ENCODE measurements at places on chromosomes 13 and 19.

DNA sequence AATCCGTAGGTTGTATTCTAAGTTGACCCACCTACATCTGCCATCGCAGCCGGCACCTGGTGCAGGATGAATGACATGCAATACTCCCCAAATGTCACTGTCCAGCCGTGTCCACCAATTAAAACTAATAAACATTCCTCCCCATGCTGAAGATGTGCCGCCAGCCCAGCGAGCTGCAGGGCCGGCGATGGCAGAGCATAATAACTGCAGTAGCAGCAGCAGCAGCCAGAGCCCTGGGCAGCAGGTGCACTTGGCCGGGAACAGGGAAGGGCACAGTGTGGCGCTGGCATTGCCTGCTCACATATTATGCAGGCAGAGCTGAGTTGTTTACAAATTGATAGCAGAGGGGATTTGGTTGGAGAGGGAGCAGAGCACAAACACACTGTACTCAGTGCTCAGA, 754.9 kb downstream of the OLFM4 start:
- DNase-seq: no peak

GRCh38 chr19:7689165-7689564, 8.5 kb downstream of the TRAPPC5 start:
- no peak for DNase-seq

- DNase-seq: no peak
Measured at GRCh38 chr19:12828494-12828893, 5.9 kb downstream of the RTBDN start.

DNA sequence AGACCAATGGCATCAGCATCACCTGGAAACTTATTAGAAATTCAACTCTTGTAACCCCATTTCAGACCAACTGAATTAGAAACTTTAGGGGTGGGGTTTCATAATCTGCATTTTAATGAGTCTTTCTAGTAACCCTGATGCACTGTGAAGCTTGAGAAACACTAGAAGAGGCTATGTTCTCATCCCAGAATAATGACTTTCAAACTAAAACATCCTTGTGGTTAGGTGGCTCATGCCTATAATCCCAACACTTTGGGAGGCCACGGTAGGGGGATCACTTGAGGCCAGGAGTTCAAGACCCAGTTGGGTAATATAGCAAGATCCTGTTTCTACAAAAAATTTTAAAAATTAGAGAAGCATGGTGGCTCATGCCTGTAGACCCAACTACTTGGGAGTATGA, 402.4 kb downstream of the DLEU7 start:
- DNase-seq: no peak

DNA sequence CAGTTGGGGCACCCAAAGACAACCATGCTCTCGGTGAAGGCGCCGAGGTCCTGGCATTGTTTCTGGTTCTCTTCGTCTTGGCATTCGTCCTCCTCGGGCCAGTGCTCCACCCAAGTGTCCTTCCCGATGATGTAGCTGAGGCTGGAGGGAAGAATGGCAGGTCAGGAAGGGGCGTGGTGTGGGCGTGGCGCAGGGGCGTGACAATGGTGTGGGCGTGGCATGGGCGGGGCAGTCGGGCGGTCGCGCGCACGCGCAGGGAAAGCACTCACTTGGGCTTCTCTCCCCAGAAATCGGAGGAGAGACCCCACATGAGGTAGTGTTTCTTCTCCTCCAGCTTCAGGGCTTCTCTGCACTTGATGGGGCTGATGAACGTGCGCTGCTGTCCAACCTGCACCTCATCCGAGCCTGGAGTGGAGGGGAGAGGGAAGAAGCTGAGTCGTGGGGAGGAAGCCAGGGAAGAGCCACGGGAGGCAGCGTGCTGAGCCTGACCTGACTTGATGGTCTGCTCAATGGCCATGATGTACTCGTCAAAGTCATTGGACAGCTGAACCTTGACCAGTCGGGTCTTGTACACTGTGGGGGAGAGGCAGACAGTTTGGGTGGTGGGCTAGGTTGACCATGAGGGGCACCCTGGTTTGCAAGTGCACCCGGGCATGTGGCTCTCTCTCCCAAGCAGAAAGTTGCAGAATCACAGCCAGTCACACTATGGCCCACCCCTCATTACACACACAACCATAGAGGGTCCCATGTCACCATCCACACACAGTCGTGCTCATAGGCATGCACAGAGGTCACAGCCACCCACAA, 8.1 kb upstream of the TNFSF14 start:
- no peak for DNase-seq

DNA sequence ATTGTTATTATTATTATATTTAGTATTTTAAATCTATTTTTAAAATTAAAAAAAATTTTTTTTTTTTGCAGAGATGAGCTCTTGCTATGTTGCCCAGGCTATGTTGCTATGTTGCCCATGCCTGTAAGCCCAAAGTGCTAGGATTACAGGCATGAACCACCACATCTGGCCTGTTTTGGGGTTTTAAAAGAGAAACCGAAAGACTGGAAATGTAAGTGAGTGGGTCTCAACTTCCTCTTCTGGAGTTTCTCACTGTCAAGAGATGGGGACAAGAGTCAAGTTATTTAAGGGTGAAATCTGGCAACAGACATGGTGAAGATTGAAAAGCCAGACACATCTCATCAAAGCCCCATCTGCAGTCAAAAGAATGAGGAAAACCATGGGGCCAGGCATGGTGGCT, 4.2 kb upstream of the OR7G3 start:
- no peak for DNase-seq

DNA sequence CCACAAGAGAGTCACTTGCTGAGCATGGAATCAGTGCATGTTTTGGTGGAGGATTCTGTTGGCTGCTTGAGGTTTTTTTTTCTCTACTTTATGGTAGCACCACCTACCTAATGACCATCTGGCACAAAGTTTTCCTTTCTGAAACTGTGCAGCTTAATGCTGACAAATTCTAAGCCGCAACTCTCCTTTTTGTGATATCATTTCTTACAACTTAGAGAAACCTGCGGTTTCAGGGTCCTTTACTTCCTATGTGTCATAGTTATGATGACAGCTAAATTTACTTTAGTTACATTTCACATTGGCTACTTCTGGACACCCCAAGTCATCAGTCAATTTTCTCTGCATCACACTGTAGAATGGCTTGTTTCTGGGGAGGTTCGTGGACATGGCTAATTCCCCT, 115.4 kb upstream of the TMTC4 start:
- DNase-seq: no peak

DNA sequence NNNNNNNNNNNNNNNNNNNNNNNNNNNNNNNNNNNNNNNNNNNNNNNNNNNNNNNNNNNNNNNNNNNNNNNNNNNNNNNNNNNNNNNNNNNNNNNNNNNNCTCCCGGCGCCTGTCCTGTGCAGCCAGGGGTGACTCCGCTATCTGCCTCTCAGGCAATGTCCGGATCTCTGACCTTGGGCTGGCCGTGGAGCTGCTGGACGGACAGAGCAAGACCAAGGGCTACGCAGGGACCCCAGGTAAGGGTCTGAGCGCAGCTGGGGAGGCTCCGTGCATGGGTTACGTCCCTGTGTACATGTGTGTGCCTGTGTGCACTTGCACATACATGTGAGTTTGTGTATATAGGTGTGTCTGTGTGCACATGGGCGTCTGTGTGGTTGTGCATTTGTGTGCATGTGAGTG, 36.1 kb upstream of the TMEM255B start:
- DNase-seq: no peak

DNA sequence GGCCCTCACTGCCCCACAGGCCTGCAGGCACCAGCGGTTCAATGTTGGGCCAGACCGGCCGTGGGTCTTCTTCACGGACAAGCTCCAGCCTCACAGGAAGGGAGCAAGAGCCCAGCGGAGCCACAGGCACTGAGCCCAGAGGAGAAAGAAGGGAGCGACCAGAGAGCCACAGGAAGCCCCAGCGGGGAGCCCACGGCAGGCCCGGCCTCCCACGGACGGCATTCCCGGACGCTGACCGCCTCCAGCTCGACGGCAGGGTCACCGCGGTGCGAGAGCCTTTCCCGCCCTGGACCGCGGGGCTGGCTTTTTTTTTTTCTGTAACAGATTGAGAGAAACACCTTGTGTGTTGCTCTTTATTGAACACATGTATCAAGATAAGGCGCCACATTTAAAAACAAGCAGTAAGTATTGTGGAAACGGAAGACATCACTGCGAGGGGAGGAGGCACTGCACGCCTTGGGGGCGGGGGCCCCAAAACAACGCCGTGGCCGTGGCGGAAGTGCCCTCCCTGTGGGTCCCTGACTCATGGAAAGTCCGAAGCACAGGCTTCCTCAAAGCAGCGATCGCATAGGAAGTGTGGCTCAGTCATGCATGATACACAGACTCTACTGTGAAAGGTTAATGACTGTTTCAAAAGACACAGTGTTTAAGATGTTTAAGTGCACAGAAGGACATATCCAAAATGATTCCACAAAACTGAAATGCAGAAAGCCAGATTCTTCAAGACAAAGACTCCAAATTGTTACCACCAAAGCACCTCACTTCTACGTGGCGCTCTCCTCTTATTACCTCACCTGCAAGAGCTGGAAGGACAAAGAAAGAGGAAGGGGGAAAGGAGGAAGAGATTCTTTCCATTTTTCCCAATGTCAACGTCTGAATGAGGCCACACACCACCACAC, 3.5 kb downstream of the RASA3 start:
- no peak for DNase-seq

GRCh38 chr19:1873524-1874473, 10.4 kb upstream of the KLF16 start:
- DNase-seq: no peak

DNA sequence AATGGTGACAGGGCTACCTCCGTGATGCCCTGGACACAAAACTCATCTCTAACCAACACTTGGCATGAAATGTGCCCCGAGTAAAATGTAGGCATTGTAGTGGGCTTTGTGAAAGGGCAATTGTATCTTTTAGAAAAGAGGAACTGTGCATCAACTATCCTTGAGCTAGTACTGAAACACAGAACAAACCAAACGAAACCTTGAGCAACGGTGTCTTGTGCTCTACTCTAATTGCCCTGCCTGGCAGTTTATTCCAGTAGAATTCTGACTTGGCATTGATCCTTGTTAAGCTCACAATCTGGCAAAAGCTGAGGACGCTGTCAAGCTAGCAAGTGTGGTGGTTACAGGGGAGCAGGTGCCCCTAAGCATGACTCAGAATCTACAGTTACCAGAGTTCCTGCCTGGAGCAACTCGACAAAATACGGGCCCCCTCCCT, 707.1 kb upstream of the SPRY2 start:
- DNase-seq: no peak

- no peak for DNase-seq
Measured at GRCh38 chr19:3563709-3564524, 6.5 kb upstream of the MFSD12 start.

- no peak for DNase-seq
Measured at GRCh38 chr19:12913851-12914690, 5.0 kb downstream of the SYCE2 start.

GRCh38 chr19:46821512-46822409, 28.9 kb downstream of the AP2S1 start:
- DNase-seq: no peak

DNA sequence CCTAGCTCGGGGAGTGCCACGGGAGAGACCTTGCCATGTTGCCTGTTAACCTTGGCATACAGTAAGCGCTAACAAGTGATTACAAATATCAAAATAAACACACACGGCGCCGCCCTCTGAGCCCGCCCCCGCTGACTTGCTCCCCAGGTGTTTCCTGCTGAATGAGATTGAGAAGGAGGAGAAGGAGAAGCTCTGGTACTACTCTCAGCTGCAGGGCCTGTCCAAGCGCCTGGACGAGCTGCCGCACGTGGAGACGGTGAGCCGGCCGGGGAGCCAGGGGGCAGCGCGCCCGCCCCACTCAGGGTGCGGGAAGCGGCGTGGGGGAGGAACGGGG, 5.0 kb downstream of the APC2 start:
- no peak for DNase-seq

GRCh38 chr13:71852736-71853135, 14.3 kb downstream of the DACH1 start:
- no peak for DNase-seq

- no peak for DNase-seq
Measured at GRCh38 chr13:73169971-73170370, 111.2 kb downstream of the KLF5 start.

- DNase-seq: no peak
Measured at GRCh38 chr13:46605076-46605824, 52.3 kb downstream of the LRCH1 start.
